ENCODE measurements at places on chromosomes 16 and 17.

GRCh38 chr16:4874666-4875065 lies 27.4 kb downstream of the UBN1 start:
- no peak for DNase-seq

- DNase-seq, result no peak
These were observed 13.3 kb downstream of the MPRIP start for GRCh38 chr17:17055286-17056155.

DNA sequence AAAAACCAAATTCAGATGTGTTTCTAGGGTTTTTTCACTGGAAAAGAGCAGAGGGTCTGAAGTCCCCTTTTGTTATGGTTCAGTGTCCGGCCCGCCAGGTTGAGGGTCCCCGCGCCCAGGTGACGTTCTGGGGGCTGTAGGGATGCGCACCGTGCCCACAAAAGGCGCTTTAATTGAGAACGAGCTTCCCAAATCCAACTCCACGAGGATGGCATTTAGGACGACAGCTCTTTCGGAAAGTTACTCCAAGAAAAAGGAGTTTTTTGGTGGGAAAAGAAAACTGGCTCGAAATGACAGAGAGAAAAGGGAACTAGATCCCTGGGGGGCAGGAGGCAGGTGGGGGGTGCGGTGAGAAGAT lies 15.9 kb upstream of the ZFHX3 start:
- DNase-seq, result no peak

DNA sequence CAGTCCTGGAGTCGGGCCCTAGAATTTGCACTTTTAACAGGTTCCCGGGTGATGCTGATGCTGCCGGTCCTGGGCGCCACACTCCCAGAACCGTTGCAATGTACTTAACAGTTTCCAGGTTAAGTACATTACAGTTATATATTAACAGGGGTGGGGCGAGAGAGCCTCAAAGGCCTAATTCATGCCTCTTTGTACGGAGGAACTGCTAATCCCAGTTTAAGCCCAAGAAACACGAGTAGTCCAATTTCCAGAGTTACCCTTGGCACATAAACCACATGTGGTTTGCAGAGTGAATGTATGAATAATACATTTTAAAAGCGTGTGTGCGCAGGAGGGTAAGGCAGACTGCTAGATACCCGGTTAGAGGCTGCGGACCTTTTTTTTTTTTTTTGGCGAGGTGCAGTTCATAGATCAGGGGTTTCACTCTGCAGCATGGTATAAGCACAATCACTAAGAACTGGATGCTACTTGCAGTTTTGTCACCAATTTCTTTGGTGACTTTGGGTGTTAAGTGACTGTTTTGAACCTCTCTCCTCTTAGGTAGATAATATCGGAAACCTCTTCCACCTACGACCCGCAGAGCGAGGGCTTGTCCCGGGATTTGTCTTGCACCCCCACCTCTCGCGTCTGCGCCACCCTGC lies 713 bp downstream of the COX11 start:
- peak; percentile 47 for DNase-seq

DNA sequence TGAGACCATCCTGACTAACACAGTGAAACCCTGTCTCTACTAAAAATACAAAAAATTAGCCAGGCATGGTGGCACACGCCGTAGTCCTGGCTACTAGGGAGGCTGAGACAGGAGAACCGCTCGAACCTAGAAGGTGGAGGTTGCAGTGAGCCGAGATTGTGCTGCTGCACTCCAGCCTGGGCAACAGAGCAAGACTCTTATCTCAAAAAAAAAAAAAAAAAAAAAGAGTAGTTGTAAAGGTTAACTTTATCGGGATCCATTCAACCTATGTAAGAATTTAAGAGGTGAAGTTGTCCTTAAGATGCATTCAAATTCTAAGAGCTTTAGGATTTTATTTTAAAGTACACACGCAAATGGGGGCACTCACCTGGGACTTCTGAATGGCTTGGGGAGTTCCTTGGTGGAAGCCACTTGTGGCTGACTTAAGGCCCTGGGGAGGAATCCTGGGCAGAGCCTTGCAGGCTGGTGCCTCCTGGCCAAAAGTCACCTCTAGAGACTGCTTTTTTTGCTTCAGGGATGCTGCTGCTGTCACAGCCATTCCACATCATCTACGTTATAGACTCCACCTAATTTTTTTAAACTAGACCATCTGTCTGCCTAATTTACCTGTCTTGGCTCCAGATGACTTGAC lies 3.3 kb downstream of the CTCF start:
- DNase-seq, result no peak

GRCh38 chr16:49869731-49870130 lies 13.8 kb upstream of the ZNF423 start:
- no peak for DNase-seq

- DNase-seq, result no peak
These were observed 39.3 kb upstream of the CCDC182 start for GRCh38 chr17:57784226-57784895.

- peak; percentile 80 for DNase-seq
These were observed 17.9 kb downstream of the UTP4 start for GRCh38 chr16:69150146-69150865.

- peak; percentile 68 for DNase-seq
These were observed 23.4 kb downstream of the GJD3 start for GRCh38 chr17:40340880-40341807.

DNA sequence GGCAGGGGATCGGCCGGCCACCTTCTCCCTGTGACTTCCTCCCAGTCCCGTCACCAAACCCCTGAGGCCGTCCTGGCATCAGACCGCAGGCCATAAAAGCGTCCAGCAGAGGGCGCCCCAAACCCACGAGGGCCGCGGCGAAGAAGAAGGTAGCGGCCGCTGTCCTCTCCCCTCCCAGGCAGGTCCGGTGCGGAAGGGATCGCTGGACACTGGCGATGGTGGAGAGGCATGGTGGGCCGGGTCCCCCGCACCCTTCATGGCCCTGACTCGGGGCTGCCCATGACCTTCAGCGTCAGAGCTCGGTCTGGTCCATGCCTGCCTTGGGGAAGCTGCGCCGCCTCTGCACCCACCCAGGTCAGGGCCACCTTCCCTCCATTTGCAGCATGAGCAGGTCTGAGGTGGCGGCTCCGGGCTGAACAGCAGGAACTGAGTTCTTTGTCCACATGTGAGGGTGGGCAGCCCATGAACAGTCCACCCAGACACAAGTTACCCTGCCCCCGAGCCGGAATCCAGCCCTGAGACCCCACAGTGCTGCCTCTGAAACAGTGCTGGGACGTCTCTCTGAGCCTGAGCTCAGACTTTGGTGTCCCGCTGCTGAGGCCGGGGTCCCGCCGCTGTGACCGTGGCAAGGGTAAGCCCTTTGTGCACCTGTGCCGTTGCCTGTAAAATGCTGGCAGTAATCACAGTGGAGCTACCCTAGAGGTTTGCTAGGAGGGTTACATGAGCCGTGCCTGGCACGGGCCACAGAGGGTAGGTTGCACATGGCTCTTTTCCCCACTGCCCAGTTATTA lies 40.8 kb upstream of the CMIP start:
- DNase-seq, result peak; percentile 65

- DNase-seq, result no peak
These were observed 712 bp downstream of the TMEM256 start for GRCh38 chr17:7403043-7403726.

DNA sequence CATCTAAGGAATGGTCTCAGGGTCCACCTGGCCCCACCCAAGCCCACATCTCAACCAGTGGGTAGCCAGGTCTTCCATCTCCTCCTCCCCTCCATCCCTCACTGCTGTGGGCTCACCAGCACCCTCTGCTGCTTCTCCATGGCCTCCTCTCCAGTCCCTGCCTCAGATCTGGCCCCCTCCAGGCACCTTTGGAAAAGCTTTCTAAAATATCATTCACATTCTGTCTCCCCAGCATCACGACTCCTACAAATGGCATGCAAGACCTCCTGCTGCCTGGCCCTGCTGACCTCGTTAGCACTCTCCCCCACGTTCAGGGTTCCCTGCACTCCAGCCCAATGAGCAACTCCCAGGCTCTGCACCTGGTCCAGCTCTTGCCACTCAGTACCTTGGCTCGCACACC lies 13.7 kb downstream of the GLP2R start:
- DNase-seq, result no peak

GRCh38 chr17:33661975-33662374 lies 368.9 kb upstream of the ASIC2 start:
- no peak for DNase-seq

GRCh38 chr16:14088155-14088753 lies 17.1 kb downstream of the MRTFB start:
- no peak for DNase-seq

- no peak for DNase-seq
These were observed 88.7 kb upstream of the CCL2 start for GRCh38 chr17:34166352-34166751.

- no peak for DNase-seq
These were observed 1.1 kb downstream of the CHST6 start for GRCh38 chr16:75494184-75494583.
